GF-D8 (cell line): ENCODE measurements at places on chromosomes 1 and 21.

- DNase-seq, result peak; percentile 13
Measured at GRCh38 chr1:153849487-153850185, 73.1 kb downstream of the GATAD2B start.

DNA sequence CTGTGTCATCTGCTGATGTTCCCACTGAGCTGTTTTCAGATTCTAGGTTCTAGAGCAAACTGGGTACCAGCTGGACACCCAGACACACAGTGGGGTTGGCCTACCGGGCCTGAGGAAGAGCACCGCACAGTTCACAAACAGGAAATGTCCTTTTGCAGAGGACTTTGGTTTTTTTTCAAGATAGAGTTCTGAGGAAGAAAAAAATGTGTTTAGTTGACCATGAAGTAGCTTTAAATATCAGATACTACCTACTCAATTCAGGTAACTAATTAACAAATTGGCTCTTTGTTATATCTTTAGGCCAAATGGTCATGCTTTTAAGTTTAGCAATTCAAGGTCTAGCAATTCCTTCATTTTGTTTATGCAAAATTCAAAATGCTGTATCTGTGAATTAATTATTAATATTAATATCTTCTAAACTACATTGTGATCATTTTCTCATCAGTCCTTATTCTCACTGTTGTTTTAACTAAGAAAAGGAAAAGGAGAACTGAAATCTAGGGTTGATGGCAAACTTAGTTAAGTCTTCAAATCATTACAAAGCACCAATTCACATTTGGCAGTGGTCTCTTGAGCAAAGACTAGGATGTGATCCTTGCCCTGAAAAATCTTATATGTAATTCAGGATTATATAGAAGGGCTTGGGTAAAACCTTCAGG lies 17.2 kb upstream of the NCF2 start:
- no peak for DNase-seq

DNA sequence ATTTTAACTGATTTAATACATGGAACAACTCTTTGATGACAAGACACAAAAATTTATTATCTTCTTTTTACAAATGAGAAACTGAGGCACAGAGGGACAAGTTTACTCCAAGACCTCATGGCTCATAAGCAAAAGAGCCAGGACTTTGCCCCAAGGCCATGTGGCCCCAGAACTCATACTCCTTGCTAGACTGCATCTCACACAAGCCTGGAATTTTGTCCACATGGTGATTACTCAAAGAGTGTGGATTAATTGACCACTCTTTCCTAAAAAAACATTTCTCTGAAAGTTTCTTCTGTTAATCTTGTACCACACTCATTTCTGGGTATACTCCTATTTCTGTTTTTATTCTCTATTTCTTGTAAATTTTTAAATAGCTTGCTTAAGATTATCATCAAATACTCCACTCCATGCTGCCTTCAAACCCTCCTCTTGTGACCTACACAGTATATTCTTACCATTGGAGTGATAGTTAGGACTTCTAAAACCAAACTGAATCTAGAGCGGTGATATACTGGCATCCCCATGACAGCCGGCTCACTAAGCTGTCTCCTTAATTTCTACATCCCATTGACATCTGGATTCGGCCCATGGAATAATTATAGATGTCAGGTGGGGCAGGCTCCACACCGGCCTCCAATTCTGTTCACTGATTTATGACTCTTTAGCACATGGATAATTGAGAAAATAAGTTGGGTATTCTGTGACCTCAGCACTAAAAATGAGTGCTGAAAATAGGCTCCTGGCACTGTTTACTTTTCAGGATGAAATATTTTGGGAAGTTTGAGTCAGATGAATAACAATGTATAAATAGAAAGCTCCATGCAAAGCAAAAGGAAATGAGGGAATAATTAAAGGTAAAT lies 16.1 kb downstream of the RGS4 start:
- DNase-seq, result no peak

DNA sequence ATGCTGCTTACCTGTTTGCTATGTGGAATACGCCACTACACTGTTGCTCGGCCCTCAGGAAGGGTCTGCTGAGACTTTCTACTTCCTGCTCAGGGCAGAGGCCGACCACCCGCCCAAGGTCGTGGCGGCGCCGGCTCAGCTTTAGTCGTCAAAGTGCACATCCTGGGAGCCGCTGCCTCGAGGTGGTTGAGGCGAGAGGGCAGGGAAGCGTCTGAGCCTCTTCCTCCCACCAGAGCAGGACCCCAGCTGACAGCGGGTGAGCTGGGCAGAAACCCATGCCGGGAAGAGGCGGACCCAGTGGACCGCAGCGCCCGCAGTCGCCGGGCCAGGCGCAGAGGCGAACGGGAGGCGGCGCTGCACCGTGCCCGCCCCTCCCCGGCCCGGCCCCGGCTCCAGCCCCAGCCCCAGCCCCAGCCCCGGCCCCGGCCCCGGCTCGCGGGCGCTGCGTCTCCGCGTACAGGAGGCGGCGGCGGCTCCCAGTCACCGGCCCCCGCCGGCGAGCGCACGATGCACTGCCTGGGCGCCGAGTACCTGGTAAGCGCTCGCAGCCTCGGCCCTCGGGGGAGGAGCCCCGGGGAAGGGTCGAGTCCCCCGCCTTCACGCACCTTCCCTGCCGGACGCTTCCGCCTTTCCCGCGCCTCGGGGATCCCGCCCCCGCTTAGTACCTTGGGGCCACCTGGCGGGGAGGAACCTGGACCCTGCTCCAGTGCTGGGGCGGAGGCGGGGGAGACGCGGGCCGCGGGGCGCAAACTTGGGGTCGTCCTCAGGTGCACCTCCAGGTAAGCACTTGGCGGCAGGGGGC lies at the start of gene SLC44A3:
Gene SLC44A3, plus strand, starts transcription at position 413 of the 802 bp plus-strand sequence. Its CDS starts 95 bp downstream, at position 508.
- DNase-seq, result no peak

DNA sequence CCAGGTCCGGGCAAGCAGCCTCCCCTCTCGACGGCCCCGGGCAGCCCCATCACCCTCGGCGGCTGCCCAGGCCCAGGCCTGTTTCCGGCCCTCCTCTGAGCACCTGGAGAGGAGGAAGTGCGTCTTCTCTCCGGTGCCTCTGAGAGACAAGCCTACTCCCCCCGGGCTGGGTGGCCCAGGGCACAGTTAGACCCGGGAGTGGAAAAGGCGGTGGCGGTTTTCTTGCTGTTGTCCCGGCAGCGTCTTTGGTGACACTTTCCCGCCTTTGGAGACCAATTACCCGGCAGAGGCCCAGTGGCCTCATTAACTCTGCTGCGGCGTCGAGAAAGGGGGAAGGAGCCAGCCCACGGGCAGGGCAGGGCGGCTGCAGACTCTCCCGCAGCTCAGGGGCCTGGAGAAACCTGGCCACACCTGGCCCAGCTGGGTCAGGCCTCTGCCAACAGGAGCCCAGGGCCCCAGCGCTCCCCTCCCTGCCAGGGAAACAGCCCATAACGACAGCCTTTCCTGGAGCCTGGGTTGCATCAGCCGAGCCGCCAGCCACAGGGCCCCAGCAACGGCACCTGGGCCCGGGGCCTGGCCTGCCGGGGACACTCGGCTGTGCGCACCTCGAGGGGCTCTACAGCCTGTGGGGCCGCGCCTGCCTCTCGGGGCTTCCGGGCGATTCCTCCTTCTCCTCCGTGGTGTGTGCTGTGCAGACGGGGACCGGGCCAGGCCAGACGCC lies 28.4 kb upstream of the C1orf159 start:
- DNase-seq, result peak; percentile 83

DNA sequence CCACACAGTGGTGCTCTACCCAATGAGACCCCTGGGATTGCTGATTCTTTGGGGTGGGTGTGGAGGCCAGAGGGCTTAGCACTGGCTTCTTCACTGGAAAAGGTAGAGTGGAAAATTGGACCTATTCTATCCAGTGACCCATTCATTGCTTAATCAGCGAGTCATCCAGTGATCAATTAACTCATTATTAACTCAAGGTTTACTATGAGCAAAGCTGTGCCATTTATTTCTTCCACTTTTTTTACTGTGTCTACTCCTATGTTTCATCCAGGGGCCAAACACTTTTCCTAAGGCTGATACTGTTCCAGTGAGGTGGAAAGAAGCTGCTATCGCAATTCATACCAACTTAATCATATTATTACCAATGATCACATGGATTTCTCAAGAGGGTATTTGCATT lies 363.9 kb downstream of the RPS6KC1 start:
- DNase-seq, result no peak

DNA sequence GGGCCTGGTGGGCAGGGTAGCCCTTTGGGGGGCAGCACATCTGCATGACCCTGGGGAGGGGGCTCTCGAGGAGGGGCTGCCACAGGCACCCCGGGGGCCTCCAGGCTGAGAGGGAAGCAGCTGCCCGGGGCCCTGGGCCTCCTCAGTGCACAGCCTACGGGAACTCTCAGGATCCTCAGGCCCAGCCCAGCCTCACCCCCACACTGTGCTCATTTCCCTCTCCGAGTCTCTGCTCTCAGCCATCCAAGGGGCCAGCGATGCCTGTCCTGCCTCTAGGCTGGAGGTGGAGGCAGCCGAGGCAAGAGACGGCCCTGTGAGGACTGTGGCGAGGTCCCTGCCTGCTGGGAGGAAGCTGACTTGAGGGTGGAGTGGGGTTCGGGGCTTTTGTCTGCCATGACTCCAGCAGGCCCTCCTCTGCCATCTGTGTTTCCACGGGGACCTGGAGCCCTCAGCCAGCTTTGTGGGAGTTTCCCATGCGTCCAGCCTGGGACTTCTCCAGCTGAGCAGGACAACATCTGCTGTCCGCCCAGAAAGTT lies 7.2 kb upstream of the PLEKHG5 start:
- DNase-seq, result no peak

DNA sequence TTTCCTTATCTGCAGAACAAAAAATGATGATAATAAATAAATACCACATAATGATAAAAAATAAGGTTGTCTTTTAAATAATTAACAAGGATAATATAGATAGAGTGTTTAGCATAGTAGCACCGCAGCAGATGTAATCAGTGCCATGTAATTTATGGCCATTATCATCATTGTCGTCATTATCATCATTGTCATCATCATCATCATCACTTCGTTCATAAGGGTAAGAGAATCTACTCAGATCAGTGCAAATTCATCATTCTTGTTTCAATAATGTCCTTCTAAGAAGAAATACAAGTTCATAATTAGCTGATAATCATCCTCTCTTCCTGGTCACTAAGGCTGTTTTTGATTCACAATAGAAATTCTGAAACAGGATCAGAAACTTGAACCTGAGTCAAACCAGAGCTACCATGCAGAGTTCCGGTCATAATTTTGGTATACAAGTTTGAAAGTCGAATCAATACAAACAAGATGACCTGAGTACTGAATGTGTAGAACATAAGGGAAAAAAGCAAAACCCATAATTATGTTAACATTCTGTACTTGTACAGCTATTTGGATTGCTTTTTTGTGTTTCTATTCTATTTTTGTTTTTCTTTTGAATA lies 172.0 kb downstream of the LRRC40 start:
- no peak for DNase-seq

- no peak for DNase-seq
Measured at GRCh38 chr1:227746676-227747075, 11.4 kb downstream of the SNAP47 start.

GRCh38 chr21:45950740-45951515 lies 30.6 kb upstream of the COL6A1 start:
- DNase-seq, result no peak
